ENCODE measurements at places on chromosomes 12 and 14.

DNA sequence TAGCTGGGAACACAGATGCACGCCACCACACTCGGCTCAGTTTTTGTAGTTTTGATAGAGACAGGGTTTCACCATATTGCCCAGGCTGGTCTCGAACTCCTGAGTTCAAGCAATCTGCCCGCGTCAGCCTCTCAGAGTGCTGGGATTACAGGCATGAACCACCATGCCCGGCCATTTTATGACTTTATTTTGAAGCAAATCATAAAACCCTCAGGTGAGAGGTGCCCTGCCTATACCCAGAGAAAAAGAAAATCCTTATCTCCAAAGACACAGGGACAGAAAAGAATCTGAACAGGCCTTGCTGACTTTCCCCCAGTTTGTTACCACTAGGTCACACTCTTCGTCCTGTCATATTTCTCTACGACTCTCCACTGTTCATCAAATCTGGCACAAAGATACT is 48.8 kb downstream of the DAO start:
- no peak for DNase-seq

DNA sequence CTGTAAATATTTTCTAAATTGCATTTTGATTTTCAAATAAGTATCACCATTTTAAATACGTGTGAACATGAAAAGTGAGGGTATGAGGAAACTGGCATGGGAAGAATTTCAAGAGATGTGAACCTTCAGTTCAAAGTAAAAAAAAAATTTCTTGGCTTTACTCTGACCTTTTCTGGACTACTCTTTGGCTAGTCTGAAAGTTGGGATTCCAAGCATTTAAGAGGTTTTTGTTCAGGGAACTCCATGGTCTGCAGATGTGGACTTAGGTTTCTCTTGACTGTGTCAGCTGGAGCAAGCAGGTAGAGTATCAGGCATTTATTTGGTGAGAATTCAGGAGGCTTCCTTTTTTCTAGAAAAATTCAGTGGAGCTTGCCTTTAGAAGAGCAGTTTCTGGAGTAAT is 311.6 kb downstream of the LRIG3 start:
- no peak for DNase-seq

DNA sequence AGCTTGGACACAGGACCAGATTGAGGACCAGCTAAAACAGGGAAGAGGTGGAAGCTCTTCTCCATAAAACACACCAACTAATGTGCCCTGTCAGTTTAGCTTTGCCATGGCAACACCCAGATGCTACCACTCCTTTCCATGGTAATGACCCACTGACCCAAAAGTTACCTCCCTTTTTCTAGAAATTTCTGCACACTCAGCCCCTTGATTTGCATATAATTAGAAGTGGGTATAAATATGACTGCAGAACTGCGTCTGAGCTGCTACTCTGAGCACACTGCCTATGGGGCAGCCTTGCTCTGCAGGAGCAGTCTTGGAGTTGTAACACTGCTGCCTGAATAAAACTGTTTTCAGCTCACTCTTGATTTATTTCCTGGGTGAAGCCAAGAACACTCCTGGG is 3.2 kb upstream of the TDG start:
- DNase-seq: no peak

DNA sequence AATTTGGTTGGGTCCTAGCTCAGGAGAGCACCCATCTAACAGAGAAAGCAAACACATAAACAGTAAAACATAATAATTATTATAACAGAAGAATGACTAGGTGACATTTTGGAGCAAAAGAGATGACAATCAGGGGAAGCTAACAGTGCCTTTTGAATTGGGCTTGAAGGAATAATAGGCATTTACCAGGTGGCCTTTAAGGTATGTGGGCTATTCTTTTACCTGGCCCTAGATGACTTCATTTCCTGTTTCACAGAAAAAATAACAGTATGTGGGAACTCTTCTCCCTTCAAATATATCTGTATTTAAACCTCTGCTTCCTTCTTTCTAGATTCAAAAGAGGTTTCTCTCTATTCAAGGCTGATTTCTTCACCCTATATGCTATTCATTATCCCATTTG is 3.8 kb downstream of the IRAK4 start:
- no peak for DNase-seq

GRCh38 chr12:122422730-122423257 is 325 bp upstream of the CLIP1 start:
- DNase-seq: no peak

- DNase-seq: no peak
Observed at GRCh38 chr12:96606644-96607043, 117.3 kb downstream of the CFAP54 start.

GRCh38 chr12:121812320-121812871 is 8.6 kb downstream of the SETD1B start:
- no peak for DNase-seq

DNA sequence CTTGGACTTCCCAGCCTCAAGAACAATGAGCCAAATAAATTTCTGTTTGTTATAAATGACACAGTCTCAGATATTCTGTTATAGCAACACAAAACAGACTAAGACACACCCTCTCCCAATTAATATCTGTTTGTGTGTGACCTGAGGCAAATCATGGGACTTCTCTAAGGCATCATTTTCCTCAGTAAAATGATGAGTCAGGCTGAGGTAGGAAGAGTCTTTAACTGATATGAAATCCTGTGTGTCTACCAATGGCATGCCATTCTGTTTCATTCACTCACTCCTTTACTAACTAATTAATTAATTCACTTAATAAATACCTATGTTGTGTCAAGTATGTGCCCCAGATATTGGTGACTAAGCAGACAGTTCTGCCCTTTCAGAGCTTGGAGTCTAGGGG is 258.4 kb upstream of the CRY1 start:
- no peak for DNase-seq

DNA sequence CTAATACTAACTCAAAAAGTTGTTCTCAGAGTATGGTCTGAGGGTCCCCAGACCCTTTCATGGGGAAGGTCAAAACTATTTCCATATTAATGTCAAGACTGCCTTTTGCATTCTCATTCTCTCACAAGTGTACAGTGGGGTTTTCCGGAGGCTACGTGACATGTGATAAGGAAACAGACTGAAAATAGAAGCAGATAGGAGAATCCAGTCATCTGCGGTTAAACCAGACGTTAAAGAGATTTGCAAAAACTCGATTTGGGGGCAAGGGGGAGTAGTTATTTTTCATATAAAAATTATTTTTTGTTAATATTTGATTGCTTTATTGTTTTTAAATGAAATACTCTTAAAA is 1.0 kb upstream of the NAP1L1 start:
- DNase-seq: no peak

DNA sequence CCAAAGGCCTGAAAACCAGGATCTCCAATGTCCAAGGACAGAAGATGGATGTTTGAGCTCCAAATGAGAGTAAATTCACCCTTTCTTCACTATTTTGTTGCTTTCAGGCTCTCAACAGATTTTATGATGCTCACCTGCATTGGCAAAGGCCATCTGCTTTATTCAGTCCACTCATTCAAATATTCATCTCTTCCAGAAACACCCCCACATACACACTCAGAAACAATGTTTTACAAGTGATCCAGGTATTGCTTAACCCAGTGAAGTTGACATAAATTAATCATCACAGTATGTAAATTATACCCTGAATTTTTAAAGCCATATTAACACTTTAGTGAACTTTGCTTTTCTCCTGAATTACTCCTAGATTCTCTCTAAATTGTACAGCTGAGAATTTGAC is 63.3 kb downstream of the DUSP6 start:
- no peak for DNase-seq

GRCh38 chr14:105343194-105343593 is 28.6 kb downstream of the PACS2 start:
- no peak for DNase-seq

GRCh38 chr12:28082096-28082495 is 108.2 kb upstream of the CCDC91 start:
- no peak for DNase-seq

Data from Panc1 (cell line).